ENCODE measurements at places on chromosomes 7 and 10.
A peak's percentile ranks its signal among the peaks of the same experiment; 100 is the strongest.

- DNase-seq: no peak
Observed at GRCh38 chr7:81839708-81840369, 70.0 kb upstream of the HGF start.

- no peak for DNase-seq
Observed at GRCh38 chr10:104608091-104608828, 32.8 kb upstream of the SORCS3 start.

DNA sequence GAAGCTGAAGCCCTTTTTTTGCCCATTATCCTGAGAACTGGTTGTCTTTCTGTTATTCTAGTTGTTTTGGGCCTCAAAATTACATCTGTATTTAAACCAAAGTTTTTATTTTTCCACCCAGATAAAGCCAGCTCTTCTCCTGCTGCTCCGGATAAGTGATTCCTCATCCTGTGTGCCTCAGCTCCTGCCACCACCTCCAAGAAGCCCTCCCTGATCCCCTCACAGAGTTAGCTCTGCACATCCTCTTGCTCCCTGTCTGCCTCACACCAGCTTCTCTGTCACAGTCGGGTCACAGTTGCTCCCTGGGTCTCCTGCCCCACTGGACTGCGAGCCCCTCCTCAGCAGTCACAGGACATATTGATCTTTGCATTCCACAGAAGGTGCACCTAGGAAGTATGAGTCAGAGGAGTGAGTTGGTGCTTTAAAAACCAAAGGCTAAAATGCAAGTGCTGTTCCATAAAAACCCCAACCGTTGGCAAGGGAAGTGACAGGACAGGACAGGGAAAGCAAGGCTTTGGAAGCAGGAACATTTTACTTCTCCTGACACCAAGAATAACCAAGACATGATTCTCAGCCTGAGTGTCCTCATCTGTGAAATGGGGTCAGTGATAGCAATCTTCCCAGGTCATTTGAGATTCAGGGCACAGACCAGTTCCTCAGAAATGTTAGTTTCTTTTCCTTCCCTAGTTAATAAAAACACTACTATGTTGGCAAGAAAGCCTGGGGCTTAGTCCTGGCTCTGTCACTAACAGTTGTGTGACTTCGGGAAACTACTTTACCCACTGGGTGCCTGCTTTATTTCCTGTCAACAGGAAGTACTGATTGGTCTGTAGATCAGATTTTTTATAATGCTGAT, 36.5 kb upstream of the EEPD1 start:
- DNase-seq: peak; percentile 43

- DNase-seq: no peak
Observed at GRCh38 chr10:9188022-9188810, 1133.7 kb downstream of the GATA3 start.

- peak; percentile 51 for DNase-seq
Observed at GRCh38 chr7:94087664-94088352, 83.7 kb upstream of the BET1 start.

DNA sequence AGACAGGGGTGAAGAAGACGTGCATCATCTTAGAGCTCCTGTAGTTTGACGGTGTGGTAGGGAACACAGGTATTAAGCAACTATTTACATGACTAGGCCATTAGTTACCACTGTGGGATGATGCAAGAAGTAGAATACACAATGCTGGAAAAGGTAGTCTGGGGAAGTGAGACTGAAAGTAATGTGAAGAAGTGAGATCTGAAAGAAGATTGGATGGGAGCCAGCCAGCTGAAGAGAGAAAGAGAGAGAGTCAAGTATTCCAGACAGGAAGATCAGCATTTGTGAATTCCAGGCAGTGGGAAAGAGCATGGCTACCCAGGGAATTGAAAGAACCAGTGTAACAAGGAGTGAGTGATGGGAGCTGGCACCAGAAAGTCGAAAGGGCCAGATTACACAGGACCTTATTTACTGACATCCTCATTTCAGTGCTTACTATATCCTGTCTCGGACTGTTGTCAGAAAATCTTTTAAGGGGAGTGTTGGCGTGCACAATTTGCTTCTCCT, 4.0 kb upstream of the CFAP58 start:
- no peak for DNase-seq

DNA sequence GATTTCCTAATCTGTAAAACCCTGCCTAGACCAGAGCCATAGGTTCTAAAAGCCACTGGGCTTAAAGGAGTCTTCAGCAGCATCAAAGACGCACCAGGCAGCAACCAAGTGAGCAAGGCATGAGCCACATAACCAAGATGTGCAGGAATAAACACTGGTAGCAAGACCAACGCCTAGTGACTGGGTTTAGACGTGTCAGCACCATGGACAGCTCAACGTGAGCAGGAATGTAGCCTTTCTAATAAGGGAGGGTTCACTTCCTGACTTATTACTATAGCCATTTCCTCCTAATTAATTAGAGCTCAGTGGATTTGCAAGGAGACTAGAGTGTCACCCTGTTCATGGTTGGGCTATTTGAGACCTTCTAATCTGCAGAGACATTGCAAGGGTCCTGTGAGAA, 223.7 kb downstream of the LHFPL3 start:
- DNase-seq: no peak

- DNase-seq: no peak
Observed at GRCh38 chr10:52525761-52526160, 211.7 kb downstream of the DKK1 start.

DNA sequence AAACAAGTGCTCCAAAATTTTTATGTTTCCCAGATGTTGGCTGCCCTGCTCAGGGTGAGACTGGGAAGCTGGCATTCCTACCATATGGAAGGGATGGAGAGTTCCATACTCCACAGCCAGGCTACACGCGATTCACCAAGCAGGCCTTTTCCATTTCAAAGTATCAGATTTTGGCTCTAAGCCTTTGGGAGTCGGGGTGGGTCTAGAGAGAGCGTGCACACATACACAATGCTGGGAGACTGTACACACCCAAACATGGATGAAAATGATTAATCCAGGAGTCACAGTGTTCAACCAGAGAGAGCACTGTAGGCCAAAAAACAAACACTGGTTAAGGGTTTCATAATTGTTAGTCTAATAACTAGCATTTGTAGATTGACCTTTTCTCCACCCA, 295.0 kb downstream of the BICC1 start:
- no peak for DNase-seq

DNA sequence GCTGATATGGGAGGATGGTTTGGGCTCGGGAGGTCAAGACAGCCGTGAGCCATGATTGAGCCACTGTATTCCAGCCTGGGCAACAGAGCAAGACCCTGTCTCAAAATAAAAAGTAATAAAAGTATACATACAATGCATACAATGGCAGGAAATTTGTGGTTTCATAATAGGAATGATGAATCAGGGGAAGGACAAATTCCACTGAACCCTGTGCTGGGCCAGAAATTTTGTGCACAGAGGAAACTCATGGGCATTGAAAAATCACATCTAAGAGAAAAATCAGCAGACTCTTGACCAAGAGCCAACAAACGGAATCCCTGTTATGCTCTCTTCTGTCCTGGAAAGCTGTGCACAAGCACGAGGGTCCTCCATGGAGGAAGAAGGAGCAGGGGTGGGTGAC, 35.1 kb downstream of the SEM1 start:
- no peak for DNase-seq

- no peak for DNase-seq
Observed at GRCh38 chr7:27251136-27251651, 8.6 kb downstream of the EVX1 start.

GRCh38 chr10:129390147-129390546, 76.9 kb upstream of the MGMT start:
- no peak for DNase-seq

DNA sequence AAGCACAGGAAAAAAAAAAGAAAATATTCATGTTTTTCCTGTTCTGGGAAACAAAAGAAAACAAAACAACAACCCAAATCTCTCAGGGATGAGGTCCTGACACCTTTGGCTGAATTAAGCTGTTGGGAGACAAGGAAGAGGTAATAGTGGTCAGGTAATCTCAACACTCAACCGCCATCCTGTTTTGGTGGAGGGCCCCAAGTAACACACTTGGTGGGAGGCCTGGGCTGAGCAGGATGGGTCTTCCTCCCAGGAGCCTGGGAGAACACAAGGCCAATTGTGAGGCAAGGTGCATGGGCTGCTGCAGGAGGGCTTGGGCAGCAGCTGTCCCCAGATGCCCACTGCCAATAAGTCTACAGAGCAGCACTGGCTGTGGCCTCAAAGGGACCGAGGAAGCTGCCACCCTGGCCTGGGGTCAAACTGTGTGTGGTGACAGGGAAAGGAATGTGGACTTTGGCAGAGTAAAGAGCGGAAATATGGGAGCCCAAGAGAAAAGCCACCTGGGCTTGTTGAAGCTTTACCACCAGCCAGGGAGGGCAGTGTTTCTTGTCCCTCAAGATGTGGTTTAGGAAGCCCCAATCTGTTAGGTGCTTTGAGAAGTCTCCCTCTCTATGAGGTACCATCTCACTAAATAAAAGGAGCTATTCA, 93.5 kb upstream of the SLC25A13 start:
- no peak for DNase-seq

GRCh38 chr10:44424298-44424697, 39.4 kb upstream of the CXCL12 start:
- no peak for DNase-seq

DNA sequence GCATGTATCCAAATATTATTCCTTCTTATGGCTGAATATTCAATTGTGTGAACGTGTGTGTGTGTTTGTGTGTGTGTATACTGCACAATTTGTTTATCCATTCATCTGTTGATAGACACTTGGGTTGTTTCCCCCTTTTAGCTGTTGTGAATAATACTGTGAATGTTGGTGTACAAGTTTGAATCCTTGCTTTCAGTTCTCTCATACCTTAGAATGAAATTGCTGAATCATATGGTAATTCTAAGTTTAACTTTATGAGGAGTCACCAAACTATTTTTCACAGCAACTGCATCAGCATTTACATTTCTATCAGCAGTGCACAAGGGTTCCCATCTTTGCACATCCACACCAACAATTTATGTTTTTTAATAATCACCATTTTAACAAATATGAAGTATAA, 86.9 kb upstream of the GATAD1 start:
- DNase-seq: no peak

DNA sequence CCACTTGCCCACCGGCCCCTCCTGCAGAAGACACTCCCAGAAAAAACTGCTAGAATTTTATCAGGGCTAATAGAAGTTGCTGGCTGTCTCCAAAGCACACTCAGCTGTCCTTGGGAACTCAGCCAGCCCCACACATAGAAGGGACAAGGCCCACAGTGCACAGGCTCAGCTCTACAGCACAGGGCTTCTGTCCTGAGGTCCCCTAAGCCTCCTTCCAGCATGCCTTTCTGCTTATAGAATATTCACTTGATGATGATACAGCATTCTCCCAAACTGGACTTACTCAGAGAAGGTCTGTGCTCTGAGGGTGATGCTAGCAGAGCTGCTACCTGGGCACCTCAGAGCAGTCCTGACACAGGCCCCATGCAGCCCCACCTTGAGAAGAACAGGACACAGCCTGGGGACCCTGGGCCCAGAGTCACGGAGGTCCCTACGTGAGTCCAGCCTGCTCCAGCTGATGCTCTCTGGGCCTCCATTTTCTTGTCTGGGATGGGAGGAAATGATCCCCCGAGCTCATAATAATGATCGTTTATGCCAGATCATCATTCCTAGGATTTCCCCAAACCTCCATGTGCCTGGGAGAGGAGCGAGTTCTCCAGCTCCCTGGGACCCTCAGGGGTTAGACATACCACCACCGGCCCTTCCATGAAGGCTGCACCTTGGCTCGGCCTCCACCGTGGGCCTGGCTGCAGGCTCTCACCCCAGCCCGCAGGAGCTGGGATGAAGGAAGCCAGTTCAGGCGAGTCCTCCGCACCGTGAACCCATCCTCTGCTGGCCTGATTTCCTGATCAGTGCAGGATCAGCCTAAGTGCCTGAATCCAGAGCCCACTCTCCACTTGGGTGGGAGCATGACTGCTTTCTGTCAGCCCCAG, 145.6 kb downstream of the ZNF248 start:
- DNase-seq: no peak
